ENCODE measurements at places on chromosomes 1 and 21.

DNA sequence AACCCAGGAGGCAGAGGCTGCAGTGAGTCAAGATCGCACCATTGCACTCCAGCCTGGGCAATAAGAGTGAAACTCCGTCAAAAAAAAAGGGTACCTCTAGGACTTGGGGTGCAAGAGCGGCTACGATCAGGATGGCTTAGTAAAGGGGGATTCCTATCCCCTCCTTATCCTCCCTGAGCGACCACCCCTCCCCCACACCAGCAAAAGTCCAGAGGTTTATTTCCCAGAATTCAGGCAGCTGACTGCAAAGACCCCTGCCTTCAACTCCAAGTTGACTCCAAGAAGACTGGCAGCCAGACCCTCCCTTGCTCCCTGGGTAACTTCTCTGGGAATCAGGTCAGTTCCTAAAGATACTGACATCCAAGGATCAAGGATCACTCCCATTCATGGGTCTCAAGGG lies 12.4 kb upstream of the PRDM16 start:
- H3K36me3 ChIP-seq, result no peaks in the 10 kb centered on the region
- H3K4me1 ChIP-seq, result no peaks in the 10 kb centered on the region
- DNase-seq, result peak; percentile 8
- peaks cover 42% of the 10 kb centered on the region for H3K27me3 ChIP-seq
- no peak overlapping the region for H3K4me3 ChIP-seq

DNA sequence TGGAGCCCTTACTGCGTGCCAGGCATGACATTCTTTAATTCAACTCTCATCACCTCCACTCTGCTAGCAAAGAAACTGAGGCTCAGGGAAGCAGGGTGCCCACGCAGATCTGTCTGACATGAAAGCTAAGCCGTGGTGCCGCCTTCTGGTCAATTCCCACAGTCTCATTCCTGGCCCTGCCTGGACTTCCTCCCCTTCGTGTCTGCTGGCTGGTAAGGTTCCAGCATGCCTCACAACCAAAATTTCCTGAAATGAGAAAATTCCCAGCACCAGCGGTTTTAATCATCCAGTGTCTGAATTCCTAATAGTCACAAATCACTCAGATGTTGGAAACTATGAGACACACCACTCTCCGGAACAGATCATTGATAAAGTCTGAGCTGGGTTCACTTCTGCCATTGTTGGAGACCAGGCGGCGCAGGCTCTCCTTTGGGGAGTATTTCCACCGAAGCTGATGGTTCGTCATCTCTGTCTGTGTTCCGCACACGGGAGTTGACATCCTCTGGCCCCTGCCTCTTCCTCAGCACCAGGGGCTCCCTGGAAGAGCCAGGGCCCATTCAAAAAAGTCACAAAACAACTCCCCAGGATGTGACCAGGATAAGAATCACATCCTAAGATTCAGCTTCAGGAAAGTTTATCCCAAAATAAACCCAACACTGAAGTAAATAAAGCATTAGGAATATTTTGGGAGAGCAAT lies 167.7 kb downstream of the PLPP3 start:
- no peaks in the 10 kb centered on the region for H3K27me3 ChIP-seq
- no peak overlapping the region for H3K4me3 ChIP-seq
- no peak for DNase-seq

DNA sequence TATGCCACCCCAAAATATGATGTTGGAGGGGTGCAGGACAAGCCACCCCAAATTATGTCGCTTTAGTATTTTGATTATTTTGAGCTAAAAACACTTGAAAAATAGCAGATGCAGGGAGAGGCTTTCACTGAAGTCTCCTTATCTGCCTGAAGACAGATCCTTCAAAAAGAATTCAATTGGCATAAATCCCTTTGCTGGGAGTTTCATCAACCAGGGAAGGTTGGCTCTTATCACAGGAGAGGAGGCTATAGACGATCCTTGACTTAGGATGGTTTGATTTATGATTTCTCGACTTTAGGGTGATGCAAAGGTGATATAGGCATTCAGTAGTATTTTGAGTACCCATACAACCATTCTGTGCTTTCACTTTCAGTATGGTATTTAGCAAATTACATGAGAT lies 97.8 kb upstream of the CAMK1G start:
- no peaks in the 10 kb centered on the region for H3K36me3 ChIP-seq
- DNase-seq, result no peak
- no peak overlapping the region for H3K4me3 ChIP-seq
- H3K4me1 ChIP-seq, result peaks cover 8% of the 10 kb centered on the region

DNA sequence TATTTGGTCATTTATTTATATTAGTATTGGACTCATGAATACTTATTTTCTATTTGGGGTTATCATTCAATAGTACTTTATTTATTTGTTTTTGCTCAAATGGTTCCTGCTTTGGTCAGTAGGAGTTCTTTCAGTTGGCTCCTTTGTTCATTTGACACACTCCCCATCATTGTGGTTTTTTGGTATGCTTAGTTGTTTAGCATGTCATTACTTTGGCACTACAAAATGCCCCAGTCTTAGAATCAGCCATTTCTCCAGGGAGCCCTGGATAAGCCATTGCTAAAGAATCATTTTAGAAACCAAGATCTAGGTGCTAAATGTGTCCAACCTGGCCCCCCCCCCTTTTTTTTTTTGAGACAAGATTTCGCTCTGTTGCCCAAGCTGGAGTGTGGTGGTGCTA lies 61.7 kb upstream of the MRPS6 start:
- H3K4me3 ChIP-seq, result no peak overlapping the region
- peaks cover 22% of the 10 kb centered on the region for H3K36me3 ChIP-seq
- peaks cover 8% of the 10 kb centered on the region for H3K4me1 ChIP-seq
- no peak for DNase-seq
- no peaks in the 10 kb centered on the region for H3K27me3 ChIP-seq

DNA sequence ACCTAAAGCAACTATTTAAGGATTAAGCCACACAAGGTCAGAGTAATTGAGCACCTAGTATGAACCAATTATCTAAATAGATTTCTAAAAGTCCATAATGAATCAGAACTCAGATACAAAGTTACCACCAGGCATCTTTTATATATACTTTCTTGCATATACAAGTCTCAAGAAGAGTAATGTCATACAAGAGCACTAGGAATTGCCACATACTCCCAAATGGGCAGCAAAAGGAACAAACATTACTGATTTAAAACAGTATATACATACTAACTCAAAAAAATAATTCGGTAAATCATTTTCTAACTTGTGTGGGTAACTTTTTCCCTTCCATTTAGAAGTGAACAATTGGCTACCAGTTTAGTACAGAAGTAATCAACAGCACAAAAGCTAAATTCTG lies 22.1 kb downstream of the SERBP1 start:
- peaks cover 8% of the 10 kb centered on the region for H3K4me1 ChIP-seq
- H3K27ac ChIP-seq, result no peak overlapping the region
- H3K36me3 ChIP-seq, result peaks cover 29% of the 10 kb centered on the region
- no peaks in the 10 kb centered on the region for H3K27me3 ChIP-seq
- DNase-seq, result no peak

- H3K27ac ChIP-seq, result no peak overlapping the region
- no peaks in the 10 kb centered on the region for H3K36me3 ChIP-seq
- H3K4me3 ChIP-seq, result no peak overlapping the region
- no peak for DNase-seq
These were observed 81.8 kb downstream of the TMEM53 start for GRCh38 chr1:44592208-44593145.
